ENCODE measurements at places on chromosomes 16 and 17.

- DNase-seq: peak; percentile 81
These were observed 79.7 kb upstream of the BRD7 start for GRCh38 chr16:50448522-50448921.

- DNase-seq: peak; percentile 50
These were observed 10.7 kb upstream of the MEAK7 start for GRCh38 chr16:84514874-84515835.

DNA sequence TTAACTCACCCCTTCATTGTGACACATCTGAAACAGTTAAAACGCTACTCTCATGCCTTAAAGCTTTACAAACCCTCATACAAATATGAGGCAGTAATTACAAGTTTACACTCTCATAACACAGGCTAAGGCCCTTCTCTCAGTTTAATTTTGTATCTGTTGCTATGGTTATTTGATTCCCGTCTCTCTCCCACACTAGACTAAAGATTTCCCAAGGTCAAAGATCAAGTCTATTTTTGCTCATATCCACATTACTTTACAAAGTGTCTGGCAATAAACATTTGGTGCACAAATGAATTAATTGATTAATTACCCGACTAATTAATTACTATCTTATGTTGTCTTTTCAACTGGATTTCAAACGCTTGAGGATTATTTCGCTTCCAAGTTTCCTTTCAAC, 86.4 kb upstream of the MYOCD start:
- no peak for DNase-seq

DNA sequence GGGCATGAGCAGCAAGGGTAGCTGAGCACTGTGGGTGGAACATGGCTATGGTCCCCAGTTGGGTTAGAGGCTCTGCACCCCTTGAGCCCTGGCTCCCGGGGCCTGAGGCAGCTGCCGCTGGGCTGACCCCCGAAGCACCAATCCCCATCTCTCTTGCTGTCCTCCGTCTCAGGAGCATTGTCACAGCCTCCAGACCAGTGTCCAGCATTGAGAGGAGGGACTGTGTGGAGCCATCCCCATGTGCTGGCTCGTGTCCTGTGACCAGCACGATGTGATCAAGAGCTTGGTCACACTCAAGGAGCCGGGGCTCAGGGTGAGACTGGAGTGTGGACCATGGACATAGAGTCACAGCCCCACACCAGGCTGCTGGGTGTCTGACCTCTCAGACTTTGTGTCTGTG, 2.9 kb downstream of the SMTNL2 start:
- peak; percentile 1 for DNase-seq

GRCh38 chr17:39868554-39868942, 546 bp downstream of the ZPBP2 start:
- DNase-seq: no peak

- DNase-seq: no peak
These were observed 8.7 kb downstream of the HEXIM2 start for GRCh38 chr17:45170280-45170930.

- no peak for DNase-seq
These were observed 59.0 kb downstream of the ACSM2A start for GRCh38 chr16:20510323-20510722.

DNA sequence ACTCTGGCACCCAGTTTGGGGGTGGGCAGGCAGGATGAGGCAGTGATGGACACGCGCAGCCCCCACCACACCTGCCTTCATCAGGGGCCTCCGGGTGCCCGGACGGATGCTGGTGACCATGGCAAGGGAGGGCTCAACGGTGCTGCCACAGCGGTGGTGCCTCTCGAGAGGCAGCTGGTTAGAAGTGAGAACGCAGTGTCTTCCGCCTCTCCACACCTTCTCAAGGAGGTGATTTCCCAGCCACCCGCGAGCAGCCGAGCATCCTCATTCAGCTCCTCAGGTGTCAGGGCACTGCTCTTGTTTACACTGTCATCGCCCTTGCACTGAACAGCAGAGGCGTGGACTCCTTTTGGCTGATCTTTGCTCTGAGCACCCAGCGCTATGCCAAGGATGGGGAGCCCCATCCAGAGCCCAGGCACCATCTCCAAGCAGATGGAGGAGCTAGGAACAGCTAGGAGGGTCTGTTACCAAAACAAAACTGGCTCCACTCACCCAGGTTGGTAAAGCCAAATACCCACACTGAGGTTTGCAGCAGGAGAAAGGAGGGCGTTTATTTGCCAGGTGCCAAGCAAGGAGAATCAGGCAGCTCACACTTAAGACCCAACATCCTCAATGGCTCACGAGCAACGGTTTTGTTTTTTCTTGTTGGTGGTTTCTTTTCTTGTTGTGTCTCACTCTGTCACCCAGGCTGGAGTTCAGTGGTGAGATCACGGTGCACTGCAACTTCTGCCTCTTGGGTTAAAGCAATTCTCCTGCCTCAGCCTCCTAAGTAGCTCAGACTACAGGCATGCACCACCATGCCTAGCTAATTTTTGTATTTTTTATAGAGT, 174.3 kb upstream of the TNRC6C start:
- DNase-seq: no peak

DNA sequence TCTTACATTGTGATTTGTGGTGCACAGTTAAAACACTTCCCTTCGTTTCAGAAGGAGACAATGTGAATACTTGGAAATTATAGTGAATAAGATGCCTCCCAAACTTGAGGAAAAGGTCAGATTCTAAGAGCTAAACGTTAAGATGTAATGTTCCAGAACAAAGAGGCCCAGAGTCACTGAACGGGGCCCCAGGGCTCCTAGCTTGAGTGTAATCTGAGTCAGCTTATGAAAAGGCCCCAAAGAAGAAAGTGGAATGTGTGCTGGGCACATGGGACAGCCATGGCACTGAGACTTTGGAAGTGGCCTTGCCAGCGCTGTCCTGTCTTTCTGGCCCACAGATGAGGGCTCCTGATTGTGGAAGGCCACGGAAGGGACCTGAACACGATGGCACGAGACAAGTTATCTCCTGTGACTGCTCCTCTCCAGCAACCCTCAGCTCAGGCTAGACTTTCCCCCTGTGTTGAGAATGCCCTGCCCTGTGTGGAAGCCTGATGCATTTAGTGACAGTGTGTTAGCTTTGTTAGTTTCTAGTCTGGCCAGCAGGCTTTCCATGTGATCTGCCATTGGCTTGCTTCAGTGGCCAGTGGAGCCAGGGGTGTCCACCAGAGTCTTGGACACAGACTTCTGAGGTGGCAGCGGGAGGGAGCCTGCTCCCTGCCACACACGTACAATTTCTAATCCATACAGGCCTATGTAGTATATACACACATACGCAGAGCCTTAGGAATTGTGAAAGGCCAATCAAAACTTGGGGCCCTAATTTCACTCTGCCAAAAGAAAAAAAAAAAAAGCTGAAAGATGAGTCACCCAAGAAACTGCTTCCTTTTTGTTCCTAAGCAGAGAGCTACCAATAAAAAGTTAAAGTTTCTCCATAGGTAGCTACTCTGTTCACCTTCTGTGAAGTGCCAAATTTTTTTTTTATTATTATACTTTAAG, 13.1 kb downstream of the SPATA33 start:
- DNase-seq: no peak

- no peak for DNase-seq
These were observed 2.7 kb downstream of the B9D1 start for GRCh38 chr17:19359856-19360255.

- no peak for DNase-seq
These were observed 8.9 kb downstream of the SUPT4H1 start for GRCh38 chr17:58343131-58343530.

DNA sequence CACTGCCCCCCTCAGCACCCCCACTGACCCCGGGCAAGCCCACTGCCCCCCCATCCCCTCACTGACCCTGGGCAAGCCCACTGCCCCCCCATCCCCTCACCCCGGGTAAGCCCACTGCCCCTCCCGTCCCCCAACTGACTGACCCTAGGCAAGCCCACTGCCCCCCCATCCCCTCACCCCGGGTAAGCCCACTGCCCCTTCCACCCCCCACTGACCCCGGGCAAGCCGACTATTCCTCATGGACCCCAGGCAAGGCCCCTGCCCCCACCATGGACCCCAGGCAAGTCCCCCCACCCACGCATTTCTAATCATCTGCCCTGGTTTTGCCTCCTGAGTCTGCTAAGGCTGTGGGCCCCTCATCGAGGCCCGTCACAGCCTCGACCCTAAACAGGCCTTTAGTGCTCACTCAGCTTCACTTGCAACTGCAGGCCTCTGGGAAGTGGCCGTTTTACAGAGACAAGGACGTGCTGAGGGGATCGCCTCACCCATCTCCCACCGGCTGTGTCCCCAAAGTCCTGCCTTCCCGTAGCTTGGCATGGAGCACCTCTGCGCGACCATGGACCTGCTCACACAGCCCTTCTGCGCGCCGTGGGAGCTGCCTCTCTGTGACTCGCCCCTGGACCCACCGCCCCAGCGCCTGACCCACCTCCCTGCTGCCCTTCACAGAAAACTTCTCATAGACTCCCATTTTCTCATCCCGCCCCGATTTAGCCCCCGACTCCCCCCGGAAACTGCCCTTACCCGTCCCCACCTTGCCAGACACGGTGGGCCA, 3.6 kb downstream of the VPS9D1 start:
- DNase-seq: no peak

DNA sequence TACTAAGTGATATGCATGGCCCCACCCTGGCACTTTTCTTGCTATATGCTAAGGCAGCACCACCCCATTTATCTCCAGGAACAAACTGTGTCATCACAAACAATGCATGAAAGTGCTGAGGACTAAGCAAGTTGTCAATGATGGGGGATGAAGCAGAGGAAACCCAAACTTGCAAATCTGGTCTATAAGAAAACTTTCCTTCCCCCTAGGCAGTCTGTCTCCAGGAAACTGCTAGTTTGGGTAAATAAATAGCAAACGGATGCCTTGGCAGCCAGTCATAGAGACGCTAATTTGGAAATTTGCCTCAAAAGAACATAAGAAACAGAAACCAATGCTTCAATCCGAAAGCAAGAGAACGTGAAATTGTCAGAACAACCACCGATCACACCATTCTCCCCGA, 5.6 kb upstream of the HSBP1 start:
- DNase-seq: no peak

- no peak for DNase-seq
These were observed 206.9 kb upstream of the CACNG5 start for GRCh38 chr17:66627985-66628384.

- DNase-seq: peak; percentile 15
These were observed 9.3 kb upstream of the CNP start for GRCh38 chr17:41957031-41957868.

DNA sequence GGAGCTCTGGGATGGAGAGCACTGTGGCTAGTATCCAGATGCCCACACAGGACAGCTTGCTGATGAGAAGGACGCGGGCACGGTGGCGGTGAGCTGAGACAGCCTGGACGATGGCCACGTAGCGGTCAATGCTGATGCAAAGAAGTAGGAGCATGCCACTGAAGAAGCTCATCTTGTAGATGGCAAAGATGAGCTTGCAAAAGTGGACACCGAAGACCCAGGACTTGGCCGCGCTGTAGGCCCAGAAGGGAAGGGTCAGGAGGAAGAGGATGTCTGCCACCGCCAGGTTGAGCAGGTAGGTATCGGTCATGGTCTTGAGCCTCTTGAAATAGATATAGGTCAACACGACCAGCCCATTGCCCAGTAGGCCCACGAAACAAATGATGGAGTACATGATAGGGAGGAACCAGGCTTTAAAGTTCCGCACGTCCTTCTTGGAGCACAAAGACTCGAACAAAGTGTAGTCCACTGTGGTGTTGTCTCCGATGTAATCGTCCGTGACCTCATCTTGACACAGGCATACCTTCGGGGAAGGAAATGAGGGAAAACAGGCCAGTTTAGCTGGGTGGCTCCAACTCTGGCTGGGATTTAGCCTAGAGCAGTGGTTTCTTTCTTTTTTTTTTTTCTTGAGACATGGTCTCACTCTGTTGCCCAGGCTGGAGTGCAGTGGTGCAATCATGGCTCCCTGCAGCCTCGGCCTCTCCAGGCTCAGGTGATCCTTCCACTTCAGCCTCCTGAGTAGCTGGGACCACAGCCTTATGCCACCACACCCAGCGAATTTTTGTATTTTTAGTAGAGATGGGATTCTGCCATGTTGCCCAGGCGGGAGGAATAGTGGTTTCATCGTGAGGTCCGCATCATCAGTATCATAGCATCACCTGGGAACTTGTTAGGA, 9.7 kb downstream of the CCR7 start:
- DNase-seq: no peak

DNA sequence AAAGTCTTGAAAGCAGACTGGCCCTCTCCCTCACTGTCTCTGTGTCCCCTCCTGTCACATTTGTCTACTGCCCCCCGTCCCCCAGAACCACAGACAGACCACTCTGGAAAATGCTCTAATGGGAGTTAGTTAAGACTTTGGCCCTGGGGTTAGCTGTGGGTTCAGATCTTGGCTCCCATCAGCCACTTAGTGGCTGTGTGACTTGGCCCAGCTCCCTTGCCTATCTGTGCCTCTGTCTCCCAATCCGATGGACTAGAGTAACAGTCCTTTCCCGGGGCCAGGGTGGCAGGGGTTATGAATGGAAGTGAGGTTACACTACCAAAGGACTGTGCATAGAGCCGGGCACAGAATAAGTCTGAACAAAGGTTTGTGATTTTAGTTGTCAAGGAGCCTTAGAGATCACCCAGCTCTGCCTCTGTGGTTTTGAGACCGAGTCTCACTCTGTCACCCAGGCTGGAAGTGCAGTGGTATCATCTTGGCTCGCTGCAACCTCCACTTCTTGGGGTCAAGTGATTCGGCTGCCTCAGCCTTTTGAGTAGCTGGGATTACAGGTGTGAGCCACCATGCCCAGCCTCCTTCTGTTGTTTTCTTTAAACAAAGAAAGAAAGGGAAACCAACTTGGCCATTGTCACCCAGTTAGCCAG, 23.7 kb downstream of the PPL start:
- peak; percentile 34 for DNase-seq

DNA sequence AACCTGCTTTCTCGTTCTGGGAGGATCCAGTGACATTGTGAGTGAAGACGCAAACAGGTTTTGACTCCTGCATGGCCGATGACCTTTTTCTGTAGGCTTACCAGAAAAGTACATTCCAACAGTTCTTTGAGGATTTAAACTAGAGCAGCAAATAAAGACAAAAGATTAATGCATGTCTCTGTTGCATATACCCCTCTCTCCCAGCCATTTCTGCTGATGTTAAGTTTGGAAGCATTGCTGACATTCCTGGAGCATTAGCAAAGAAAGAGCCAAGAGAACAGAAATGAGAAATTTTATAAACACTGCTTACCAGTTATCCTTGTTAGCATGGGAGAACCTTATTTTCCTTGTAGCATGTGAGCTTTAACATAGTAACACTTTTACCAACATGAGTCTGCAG, 49.3 kb downstream of the SIAH1 start:
- no peak for DNase-seq

GRCh38 chr17:47837401-47838039, 3.6 kb downstream of the SCRN2 start:
- DNase-seq: no peak

- no peak for DNase-seq
These were observed 29.0 kb downstream of the RBBP6 start for GRCh38 chr16:24568392-24568791.

DNA sequence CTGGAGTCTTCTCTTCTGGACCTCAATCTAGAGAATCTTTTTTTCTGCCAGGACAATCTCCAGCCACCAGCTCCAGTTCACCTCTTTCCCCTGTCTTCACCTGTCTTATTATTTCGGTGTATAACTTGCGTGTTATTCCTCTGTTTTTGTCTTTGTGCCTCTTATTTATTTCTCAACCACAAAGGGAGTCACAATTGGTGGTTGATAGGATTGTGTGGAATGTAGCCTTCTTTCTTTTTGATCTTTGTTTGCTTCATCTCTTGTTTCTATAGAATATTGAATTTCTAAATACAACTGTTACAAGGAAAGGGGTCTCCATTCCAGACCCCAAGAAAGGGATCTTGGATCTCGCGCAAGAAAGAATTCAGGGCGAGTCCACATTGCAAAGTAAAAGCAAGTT, 35.9 kb upstream of the HAS3 start:
- DNase-seq: no peak

GRCh38 chr16:77596261-77596660, 126.1 kb upstream of the NUDT7 start:
- no peak for DNase-seq

All from neural progenitor cell (in vitro differentiated cells).